RCC 7860 (cell line): ENCODE measurements at places on chromosomes 16 and 17.

GRCh38 chr17:81685108-81685507 lies 1.3 kb downstream of the HGS start:
- peak; percentile 86 for DNase-seq

DNA sequence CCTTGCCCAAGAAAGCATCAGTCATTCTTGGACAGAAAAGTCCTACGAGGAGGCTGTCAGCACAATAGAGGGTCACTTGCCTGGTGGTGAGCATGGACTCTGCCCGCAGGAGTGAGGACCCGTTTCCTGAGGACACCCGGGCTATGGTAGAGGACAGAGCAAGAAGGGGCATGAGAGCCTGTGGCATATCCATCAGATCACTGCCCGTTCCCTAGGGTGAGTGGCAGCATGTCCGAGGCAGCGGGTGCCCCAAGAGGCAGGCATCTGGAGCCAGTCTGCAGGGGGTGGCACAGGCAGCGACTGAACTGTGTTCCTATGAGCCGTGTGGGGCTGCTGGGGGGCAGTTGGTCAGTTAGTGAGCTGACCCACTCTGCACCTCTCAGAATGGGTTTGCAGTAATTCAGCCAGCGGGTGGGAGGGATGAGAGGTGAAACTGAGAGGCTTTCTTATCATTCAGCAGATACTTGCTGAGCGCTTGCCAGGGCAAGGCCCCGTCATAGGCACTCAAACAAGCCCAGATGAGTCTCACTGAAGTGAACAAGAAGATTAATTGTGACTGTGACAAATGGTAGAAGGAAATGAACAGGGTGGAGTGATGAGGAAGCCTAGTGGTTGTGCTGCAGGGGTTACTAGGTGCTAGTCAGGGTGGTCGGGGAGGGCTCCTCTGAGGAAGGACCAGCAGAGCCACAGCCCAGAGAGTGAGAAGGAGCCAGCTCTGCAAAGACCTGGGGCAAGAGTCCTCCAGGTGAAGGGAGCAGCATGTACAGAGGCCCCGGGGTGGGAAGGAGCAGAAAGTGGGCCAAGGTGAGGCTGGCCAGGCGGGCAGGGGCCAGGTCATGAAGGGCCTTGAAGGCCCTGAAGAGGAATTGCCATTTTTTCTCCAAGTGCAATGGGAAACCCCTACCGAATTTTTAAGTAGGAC lies 87.9 kb downstream of the CLEC16A start:
- no peak for DNase-seq

DNA sequence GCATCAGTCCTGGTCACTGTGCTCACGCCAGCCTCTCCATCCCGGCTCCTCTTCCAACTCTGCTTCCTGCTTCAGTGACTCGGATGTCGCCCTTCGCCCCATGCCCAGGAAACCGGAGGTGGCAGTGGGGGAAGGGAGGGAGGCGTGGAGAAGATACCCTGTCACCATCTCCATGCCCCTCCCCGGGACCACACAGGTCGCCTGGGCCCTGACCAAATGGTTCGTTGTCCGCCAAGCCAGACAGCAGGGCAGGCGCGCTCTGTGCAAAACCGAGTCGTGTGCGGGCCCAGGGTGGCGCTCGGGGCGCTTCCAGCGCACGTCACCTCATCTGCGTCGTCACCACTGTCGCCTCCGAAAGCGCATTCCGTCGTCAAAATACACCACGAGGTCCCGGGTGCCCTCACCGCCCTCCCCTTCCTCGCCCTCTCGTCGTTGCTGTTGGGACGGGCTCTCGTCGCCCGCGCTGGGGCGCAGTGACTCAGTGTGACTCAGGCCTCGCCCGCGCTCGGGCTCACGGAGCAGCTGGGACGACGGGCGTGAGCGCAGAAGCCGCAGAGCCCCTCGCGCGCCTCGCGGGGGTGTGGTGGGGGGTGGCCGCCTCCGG lies 39.2 kb downstream of the ZNF778 start:
- DNase-seq: peak; percentile 20

- no peak for DNase-seq
Measured at GRCh38 chr16:67648088-67648763, 3.3 kb downstream of the CARMIL2 start.

- DNase-seq: no peak
Measured at GRCh38 chr17:17960500-17961030, 11.6 kb downstream of the TOM1L2 start.

GRCh38 chr16:11801481-11802021 lies 4.5 kb upstream of the ZC3H7A start:
- no peak for DNase-seq
